ENCODE measurements at places on chromosomes 2 and 18.

DNA sequence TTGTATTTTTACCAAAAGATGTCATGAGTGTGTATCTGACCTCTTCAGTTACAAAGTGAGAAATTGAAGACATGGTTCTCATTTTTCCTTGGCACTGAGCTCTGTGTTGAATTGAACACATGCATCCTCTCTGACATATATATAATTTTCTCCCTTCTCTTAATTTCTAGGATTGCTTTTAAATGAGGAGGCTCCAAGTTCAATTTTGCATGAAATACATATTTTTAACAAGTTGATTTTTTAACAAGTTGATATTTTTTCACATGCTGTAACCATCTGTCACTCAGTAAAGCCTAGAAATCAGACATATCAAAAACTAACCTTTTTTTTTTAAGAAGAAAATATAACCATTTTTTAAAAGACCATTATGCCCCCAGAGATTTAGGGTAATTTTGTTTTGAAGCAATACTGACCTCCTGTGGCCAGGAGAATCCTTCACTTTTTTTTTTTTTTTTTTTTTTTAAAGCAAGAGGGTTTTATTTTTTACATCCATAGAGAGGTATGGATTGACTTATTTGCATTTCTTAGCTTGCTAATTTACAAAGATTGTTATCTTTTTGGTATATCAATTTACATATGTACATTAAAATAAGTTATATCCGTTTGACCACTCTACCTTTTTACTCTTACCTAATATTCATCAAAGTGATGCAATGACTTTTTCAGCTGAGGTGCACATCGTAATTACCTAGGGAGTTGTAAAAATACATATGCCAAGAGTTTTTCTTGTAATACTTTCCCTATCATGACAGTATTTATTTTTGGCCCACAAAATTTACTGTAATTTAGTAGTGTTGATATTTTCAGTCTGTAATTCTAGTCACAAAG lies 161.8 kb downstream of the SOCS6 start:
- no peak for DNase-seq

- no peak for DNase-seq
These were observed 90.9 kb upstream of the KLF7 start for GRCh38 chr2:207256476-207257207.

DNA sequence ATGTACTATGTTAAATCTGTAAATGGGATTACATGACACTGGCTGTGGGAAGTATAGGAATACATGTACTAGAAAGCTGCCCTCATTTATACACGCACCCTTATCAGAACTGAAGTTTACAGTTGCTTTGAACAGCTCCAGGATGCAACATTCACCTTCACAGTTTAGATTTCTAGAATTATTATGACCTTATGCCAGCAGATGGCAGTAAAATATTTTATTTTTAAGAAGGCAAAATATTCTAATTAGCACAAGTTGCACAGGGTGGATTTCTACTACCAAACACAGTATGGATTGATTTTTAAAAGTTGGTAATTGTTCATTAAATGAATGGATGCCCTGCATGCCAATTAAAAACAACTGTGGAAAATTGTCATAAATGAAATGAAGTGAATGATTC lies 670.4 kb downstream of the KCNJ3 start:
- no peak for DNase-seq

GRCh38 chr18:73766910-73767515 lies 380.6 kb downstream of the FBXO15 start:
- DNase-seq, result no peak

- no peak for DNase-seq
These were observed 195.8 kb upstream of the FN1 start for GRCh38 chr2:215631696-215632095.

DNA sequence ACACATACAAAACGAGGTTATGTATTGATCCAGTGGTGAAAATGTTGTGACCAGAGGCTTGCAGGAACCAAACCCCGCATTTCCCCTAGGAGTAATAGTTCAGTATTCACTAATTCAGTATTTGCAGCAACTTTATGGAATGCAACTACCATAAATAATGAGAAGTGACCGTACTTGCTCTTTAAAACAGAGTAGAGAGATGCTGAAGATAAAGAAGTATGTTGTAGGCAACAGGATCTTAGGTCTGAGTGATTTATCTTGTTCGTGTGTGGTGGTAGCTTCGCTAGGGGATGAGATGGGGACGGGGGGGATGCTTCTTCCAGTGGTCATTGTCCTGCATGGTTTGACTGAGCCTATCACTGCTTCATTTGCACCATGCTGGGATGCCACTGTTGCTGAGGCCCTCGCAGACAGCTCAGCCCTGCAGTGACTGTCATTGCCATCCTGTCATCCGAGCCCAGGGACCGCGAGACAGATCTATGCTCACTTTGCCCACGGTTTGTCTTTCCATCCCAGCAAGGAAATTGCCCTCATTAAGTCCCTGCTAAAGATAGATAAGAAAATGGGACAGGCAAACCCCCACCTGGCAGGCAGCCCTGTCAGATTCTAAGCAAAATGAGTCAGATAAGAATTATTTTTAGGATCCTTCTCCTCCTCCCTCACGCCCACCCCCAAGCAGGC lies 181.3 kb downstream of the CTIF start:
- DNase-seq, result no peak

DNA sequence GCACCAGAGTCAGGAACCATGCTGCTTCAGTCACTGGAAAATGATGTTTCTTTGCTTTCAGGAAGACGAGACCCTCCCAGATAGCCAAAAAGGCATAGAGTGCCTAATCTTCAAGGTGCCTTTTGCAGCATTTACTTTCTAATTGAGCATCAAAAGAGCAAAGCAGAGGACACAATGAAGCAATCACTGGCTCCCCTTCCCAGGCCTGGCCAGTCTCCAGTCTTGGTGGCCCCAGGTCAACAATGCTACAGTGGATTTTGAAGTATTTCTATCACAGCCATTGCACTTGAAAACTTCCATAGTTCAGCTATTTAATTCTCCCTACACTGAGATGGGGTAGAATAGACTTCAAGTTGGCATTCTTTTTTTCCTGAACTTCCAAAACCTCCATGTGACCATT lies 15.4 kb downstream of the ZBTB7C start:
- DNase-seq, result no peak

- no peak for DNase-seq
These were observed 85.4 kb upstream of the EML6 start for GRCh38 chr2:54638103-54638502.

DNA sequence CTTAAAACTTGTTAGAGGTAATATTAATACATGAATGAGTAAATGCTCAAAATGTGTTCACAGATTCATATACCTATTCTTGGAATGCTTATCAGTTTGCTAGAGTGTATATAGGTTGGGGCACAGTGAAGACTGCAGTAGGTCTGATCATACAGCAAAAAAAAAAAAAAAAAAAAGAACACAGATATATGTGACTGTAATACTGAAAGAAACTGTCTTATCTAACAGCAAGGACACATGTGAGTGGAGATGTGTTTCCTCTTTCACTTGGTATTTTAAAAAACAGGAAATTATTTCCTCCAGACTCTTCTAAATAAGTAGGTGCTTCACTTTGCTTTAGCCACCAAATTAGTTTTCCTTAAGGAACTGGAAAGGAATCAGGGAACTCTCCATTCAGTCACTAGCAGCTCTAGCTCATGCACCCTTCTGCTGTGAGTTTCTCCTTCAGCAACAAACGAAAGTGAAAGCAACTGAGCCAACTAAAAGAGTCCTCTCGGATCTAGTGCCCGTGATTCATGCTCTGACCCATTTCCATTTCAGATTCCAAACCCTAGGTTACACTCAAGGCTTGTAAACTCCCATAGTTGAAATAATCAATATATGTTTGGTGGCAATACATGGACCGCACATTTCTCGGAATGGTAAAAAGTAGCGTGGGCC lies 98.5 kb downstream of the DSEL start:
- DNase-seq, result no peak

DNA sequence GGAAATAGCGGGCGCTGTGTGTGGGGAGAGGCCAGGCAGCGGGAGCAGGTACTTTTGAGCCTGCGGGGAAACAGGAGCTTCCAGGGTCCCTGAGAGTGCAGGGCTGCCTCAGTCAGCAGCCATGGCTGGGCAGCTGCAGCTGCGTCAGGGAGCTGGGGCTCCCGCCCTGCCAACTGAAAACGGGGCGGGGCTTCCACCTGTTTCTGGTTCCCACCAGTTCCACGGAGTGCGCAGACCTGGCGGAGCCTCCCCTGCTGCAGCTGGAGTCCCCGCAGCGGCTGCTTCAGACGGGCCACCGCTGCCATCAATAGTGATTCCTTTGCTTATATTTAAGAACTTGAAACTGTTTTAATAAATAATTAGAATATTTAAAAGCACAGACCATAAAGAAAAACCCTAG lies 30.6 kb upstream of the RPRM start:
- DNase-seq, result no peak

GRCh38 chr2:32358111-32358482 lies 1.3 kb downstream of the BIRC6 start:
- no peak for DNase-seq

DNA sequence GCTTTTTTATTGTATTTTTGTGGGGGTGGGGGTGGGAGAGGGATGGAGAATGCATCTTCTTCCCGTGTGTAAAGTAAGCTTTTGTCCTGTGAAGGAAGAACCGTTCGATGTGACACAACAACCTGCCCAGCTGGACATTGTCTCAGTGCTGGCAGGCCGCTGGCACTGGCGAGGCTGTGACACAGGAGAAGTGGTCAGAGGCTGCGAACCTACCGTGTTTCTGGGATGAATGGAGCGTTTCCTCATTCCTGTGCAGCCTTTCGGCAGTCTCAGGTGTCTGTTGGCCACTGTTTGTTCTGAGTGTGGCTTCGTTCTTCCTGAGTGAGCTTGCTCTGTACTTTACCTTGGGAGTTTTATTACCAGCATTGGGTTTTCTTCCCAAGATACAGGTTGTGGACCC lies 8.0 kb downstream of the RAMP1 start:
- no peak for DNase-seq

DNA sequence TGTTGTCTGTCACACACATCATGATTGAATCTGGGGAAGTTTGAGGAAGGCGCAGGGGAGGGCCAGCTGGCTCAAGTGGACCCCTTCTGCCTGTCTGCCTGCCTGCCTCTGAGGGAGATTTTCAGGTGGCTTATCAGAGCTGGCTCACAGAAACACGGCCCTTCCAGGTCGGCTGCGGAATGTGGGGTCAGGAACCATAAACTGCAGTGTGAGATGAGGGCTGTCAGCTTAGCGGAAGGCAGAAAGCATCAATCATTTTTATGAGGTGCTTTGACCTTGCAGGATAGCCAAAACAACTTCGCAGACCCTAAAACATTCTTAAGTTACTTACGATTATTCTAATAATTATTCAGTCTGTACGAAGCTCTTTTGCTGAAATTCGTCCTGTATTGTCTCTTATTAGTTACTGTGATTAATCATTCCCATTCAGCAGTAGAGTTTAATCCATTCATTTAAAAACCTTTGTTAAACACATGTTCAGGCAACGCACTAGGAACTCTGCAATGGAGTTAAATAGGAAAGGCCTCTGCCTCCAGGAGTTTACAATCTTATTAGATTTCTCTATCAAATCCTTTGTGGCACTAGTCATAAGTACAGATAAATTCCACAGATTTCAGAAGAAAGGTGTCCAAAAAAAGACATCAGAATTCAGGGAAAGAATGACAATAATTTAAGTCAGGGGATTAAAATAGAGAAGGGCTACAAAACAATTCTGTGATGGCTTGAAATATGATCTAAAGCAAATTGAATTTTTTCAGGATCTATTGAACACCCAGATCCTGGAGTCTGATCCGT lies 371.6 kb downstream of the HRH4 start:
- DNase-seq, result no peak

GRCh38 chr2:150207979-150208378 lies 279.5 kb downstream of the RND3 start:
- DNase-seq, result no peak

GRCh38 chr2:223956300-223956699 lies 963 bp upstream of the MRPL44 start:
- DNase-seq, result no peak

GRCh38 chr18:74476140-74476539 lies 19.0 kb upstream of the DIPK1C start:
- no peak for DNase-seq

DNA sequence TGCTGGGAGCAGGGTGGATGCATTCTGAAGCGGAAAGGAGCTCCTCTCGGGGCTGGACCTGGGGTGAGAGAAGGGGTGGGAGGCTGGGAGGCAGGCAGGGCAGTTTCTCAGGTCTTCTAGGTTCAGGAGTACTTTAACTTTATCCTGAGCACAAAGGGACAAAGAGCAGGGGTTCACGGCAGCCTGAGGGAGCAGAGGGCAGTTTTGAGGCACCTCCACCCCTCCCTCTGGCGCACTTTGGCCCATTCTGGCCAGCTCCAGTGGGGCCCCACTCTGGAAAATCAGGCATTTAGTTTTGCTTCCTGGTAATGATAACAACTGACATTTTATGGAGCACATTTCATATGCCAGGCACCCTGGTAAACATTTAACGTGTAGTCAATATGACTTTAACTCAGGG lies 14.3 kb downstream of the B3GNT7 start:
- no peak for DNase-seq

DNA sequence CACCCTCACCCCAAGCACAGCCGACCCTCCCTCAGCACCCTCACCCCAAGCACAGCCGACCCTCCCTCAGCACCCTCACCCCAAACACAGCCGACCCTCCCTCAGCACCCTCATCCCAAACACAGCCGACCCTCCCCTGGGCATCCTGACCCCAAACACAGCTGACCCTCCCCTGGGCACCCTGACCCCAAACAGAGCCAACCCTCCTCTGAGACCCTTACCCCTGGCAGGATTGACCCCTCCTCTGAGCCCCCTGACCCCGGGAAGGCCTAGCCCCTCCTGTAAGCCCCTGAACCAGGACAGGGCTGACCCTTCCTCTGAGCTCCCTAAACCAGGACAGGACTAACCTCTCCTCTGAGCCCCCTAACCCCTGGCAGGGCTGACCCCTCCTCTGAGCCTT lies 84.4 kb upstream of the RAB6C start:
- no peak for DNase-seq

- no peak for DNase-seq
These were observed 13.1 kb downstream of the GNLY start for GRCh38 chr2:85707304-85707703.

DNA sequence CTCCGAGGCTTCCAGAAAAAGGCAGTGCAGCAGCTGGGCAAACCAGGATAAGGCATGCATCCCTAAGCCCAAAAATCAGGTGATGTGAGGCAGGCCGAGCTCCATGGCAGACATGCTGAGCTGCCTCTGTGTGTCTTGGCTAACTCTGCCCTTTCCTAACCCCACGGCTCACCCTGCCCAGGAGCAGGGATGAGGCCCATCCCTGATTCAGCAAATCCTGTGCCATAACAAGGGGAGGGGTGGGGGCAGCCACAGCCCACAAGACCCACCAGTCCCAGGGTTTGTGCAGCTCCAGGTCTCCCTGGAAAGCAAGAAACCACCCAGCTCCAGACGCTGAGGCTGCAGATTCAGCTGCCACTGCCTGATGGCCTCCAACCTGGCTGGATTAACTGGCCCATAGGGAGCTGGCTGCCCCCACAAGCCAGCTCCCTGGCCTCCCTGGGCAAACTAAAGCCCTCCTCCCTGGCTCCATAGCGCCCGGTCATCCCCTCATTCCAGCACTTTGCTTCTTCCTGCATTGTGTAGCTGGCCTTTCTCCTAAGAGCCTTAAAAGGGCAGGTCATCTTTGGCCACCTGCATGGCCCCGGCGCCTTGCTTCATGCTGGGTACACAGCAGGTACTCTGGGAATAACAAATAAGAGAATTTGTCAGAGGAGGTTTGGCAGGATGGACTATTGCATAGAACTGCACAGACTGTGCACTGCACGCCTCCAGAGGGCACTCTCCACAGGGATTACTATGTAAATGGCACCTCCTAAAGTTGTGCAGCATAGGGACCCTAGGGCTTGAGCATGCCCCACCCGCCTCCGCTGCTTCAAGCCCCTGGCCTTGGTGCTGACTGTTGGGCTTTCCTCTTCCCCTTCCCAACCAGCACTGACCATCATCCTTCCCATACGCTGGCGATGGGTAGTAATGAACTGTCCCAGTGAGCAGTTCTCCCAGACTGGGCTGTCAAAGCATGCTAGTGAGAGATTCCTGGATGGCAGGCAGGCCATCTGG lies 10.7 kb downstream of the STEAP3 start:
- no peak for DNase-seq
